Myometrial cell (primary cell): ENCODE measurements at places on chromosomes 16 and 17. TPM values are rescaled to one million over a fixed set of nuclear protein-coding genes. Genes with fewer than 3 reads are reported as not detected.

Gene UMOD
- not detected in 2 replicates for total RNA-seq

Gene LRRC75A
- 0.29 and 1.8 TPM in 2 replicates for total RNA-seq

Gene CES4A
- total RNA-seq: 2.5 and 3.2 TPM in 2 replicates

Gene CCNF
- 23.4 and 25.2 TPM in 2 replicates for total RNA-seq

Gene PAM16
- total RNA-seq: 29.1 and 32.4 TPM in 2 replicates

Gene CIBAR2
- total RNA-seq: not detected in 2 replicates

Gene PIRT
- not detected in 2 replicates for total RNA-seq

Gene NPIPB2
- total RNA-seq: not detected in 2 replicates

Gene TAC4
- not detected in 2 replicates for total RNA-seq

Gene TSPAN10
- total RNA-seq: 1.9 and 2.0 TPM in 2 replicates

Gene KSR1
- total RNA-seq: 4.3 and 5.5 TPM in 2 replicates

Gene NCBP3
- 14.1 and 21.8 TPM in 2 replicates for total RNA-seq

Gene CDH15
- total RNA-seq: not detected in 2 replicates

Gene PLXDC1
- total RNA-seq: not detected in 2 replicates

Gene NPTX1
- total RNA-seq: under 0.01 and 0.35 TPM in 2 replicates

Gene OSGIN1
- total RNA-seq: 2.3 and 3.5 TPM in 2 replicates

Gene ALOXE3
- 0.29 TPM in 1 of 2 replicates, not detected in the other for total RNA-seq

Gene CACNG5
- total RNA-seq: not detected in 2 replicates

Gene PLD6
- 1.2 and 2.3 TPM in 2 replicates for total RNA-seq
